ENCODE measurements at places on chromosomes 4 and X. TPM values are rescaled to one million over a fixed set of nuclear protein-coding genes. Genes with fewer than 3 reads are reported as not detected.

The PCYT1B gene
- total RNA-seq = 0.04 TPM

The GNRHR gene
- not detected for total RNA-seq

The SPANXC gene
- not detected for total RNA-seq

The HSFX2 gene
- total RNA-seq = not detected

DNA sequence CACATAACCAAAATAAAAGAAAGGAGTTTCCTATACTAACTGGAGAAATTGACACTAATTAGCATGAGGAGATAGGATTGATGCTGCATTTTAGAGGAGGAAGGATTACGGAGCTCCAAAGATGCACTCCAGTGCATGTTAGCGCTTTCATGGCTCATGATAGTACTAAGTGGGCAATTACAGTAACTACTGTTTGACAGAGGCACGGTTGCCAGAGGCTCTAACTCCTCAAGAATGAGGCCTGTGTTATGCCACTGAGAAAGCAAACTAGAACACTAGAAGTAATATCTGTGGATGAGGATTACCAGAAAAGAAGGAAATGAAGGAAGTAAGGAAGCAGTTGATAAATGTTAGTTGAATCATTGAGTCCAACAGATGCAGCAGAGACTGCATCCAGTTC lies 19.6 kb upstream of the PDGFC start:
- no peak overlapping the region for H3K4me3 ChIP-seq
- H3K36me3 ChIP-seq = no peaks in the 10 kb centered on the region
- H3K27me3 ChIP-seq = no peaks in the 10 kb centered on the region

- no peak overlapping the region for H3K27ac ChIP-seq
- H3K4me3 ChIP-seq = no peak overlapping the region
- no peaks in the 10 kb centered on the region for H3K27me3 ChIP-seq
- DNase-seq = no peak
- no peaks in the 10 kb centered on the region for H3K36me3 ChIP-seq
Observed at GRCh38 chrX:19064175-19064574, 58.1 kb downstream of the ADGRG2 start.

DNA sequence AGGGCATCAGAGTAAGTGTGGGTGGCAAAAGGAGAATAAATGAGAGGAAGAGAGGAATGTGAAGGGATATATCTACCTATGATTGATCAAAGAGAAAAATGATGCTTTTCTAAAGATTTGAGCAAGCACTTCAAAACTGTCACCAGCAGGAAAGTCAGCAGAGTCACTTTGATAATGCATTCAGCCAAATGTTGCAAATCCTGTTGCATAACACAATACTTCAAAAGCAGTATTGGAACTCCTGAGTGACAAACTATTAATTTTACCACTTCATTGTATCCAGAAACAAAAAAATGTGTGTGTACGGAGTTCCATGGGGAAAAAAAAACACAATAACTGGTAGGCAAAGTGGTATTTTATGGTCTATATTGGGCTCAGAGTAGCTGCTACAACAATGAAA lies 160.3 kb downstream of the EMCN start:
- H3K4me1 ChIP-seq = no peaks in the 10 kb centered on the region
- H3K27ac ChIP-seq = no peak overlapping the region
- no peaks in the 10 kb centered on the region for H3K36me3 ChIP-seq
- no peak overlapping the region for H3K4me3 ChIP-seq
- peaks cover 3% of the 10 kb centered on the region for H3K27me3 ChIP-seq

DNA sequence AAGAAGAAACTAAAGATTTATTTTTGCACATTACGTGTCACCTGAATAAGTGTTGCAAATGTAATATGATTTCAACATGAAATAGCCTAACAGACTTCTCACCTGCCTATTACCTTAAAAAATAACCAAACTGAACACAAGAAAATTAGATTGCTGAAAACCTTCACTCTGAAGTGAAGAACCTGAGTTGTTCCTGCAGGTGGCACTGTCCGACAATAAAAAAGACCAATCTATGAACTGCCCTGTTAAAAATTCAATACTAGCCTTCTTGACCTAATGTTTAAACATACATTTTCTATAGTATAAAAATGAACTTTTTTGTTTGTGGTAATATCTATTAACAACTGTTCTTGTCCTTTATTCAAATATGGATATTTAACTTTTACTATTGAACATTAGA lies 69.2 kb upstream of the PNPLA4 start:
- no peaks in the 10 kb centered on the region for H3K27me3 ChIP-seq
- no peak overlapping the region for H3K4me3 ChIP-seq
- peak; percentile 31 for DNase-seq
- no peaks in the 10 kb centered on the region for H3K4me1 ChIP-seq

- no peak overlapping the region for H3K27ac ChIP-seq
- H3K4me1 ChIP-seq = no peaks in the 10 kb centered on the region
- H3K36me3 ChIP-seq = no peaks in the 10 kb centered on the region
- no peak overlapping the region for H3K4me3 ChIP-seq
- DNase-seq = no peak
- no peaks in the 10 kb centered on the region for H3K27me3 ChIP-seq
Observed at GRCh38 chrX:137684591-137684990, 118.7 kb downstream of the ZIC3 start.

The IL21 gene
- total RNA-seq = 0.09 TPM

DNA sequence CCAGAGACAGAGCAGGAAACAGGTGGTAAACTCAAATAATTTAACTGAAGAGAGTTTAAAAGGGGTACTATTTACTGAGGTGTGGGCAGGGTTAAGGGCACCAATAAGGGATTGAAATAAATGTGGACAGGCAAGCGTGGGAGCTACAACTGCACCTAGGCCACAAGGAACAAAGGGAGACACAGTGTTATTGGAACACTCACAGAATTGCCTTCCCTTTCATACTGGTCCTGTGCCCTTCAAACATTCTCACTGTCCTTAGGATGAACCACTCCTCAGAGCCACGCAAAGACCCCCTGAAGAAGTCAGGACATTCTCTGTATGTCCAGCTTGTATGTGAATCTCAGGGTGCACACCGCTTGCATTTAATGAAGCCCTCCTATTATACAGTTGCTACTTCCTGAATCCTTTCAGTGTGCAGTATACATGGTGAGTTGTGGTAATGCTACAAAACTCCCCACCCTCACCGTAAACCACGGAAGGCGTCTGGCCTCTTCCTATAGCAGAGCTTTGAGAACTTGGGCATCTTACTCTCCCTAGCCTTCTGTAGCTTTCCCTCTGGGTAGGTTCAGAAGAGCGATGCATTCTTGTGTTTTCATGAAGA lies 9.6 kb upstream of the MRPL1 start:
- H3K4me1 ChIP-seq = peaks cover 55% of the 10 kb centered on the region
- H3K4me3 ChIP-seq = peak overlapping the region; percentile 64
- no peaks in the 10 kb centered on the region for H3K36me3 ChIP-seq
- peak overlapping the region; percentile 95 for H3K27ac ChIP-seq

The PRRG1 gene
- not detected for total RNA-seq

- H3K4me1 ChIP-seq = peaks cover 54% of the 10 kb centered on the region
- H3K27ac ChIP-seq = peak overlapping the region; percentile 98
- peak; percentile 65 for DNase-seq
- peaks cover 10% of the 10 kb centered on the region for H3K36me3 ChIP-seq
Observed at GRCh38 chrX:56764153-56764974, 35.3 kb downstream of the NBDY start.

The SOWAHB gene
- total RNA-seq = not detected

DNA sequence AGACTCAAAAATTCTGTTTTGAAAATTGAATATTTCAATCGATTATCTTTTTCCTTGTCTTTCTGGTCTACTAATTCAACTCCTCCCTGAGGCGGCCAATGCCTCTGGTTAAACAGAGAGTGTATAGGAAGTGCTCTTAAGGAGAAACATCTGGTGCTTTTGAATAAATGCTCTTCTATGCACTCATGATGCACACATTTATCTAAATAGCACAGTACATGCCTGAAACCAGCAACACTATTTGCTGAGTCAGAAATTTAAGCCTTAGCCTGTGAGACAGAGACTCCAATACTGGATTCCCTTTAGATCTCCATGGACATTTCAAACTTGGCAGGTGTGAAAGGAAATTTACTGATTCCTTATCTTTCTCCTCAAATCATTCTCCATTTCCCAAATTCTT lies 118.6 kb downstream of the SLIT2 start:
- H3K36me3 ChIP-seq = no peaks in the 10 kb centered on the region
- no peak overlapping the region for H3K27ac ChIP-seq
- H3K27me3 ChIP-seq = no peaks in the 10 kb centered on the region
- no peaks in the 10 kb centered on the region for H3K4me1 ChIP-seq
- H3K4me3 ChIP-seq = no peak overlapping the region

The SEPTIN6 gene
- 205 TPM for total RNA-seq

DNA sequence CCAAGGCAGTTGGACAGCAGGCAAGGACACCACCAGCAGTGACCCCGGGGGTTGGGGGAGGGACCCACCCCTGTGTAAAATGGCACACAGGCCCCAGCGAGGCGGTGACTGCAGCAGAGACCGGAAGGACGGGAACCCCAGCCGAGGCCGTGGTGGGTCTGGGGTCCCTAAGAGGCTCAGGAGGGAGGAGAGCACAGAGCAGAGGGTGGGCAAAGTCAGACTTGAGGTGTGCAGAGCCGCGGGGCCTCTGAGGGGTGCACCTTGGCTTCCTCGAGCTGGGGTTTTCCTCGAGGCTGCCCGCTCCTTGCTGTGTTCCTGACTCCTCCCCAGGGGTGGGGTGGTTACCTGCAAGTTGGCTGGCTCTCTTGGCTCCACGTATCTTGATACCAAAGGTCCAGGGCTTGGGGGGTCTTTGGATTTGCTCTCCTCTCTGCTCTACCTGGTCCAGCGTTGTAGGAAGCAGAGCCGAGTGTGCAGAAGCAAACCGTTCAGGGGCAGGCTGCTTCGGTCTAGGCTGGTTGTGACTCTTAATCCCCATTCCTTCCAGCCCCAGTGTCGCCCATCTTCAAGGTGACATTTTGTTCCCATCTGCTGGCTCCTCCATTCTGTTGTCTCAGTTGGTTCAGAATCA lies 37.9 kb upstream of the SORCS2 start:
- no peaks in the 10 kb centered on the region for H3K4me1 ChIP-seq
- no peak overlapping the region for H3K27ac ChIP-seq
- H3K4me3 ChIP-seq = no peak overlapping the region
- DNase-seq = no peak
- peaks cover 7% of the 10 kb centered on the region for H3K27me3 ChIP-seq
- no peaks in the 10 kb centered on the region for H3K36me3 ChIP-seq

The MEPE gene
- total RNA-seq = not detected

The GATA1 gene
- total RNA-seq = not detected

- H3K27ac ChIP-seq = no peak overlapping the region
- H3K4me1 ChIP-seq = peaks cover 2% of the 10 kb centered on the region
- no peaks in the 10 kb centered on the region for H3K27me3 ChIP-seq
- DNase-seq = no peak
- H3K36me3 ChIP-seq = no peaks in the 10 kb centered on the region
- no peak overlapping the region for H3K4me3 ChIP-seq
Observed at GRCh38 chr4:47478804-47479203, 6.3 kb upstream of the ATP10D start.

The SPOCK3 gene
- total RNA-seq = not detected

DNA sequence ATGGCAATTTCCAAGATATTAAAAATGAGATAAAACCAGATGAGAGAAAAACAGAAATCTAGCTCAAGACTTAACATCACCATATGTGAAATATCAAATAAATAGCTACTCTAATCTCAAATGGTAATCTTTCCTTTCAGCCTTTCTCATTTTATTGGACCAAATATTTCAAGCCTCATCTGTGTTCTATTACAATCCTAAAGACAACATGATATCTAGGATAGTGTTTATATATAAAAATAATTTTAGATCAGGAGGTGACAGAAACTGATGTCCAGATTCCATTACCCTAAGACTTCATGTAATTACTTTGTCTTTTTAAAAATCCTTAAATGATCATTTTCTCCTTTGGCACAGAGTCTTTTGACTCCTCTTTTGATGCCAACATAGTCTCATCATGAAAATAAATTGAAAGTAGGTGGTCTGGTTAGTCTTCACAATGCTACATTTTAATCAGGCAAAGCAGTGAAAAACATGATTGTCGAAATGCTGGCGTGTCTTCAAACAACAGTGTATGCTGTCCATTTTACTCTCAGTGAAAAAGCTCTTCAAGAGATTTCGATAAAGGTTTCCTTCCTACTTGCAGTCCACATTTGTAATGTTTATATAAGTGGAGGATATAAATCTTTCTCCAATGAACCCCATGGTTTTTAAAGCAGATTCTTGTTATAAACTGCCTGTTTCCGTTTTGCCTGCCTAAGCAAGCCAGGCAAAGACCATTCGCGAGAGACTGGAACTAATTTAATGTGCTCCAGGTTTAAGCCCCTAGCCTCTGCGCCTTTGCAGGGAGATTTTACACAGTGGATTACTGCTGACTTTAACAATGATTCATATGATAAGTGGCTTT lies 169.8 kb downstream of the SCFD2 start:
- H3K4me1 ChIP-seq = no peaks in the 10 kb centered on the region
- DNase-seq = no peak
- no peaks in the 10 kb centered on the region for H3K27me3 ChIP-seq
- no peak overlapping the region for H3K27ac ChIP-seq
- H3K36me3 ChIP-seq = no peaks in the 10 kb centered on the region

DNA sequence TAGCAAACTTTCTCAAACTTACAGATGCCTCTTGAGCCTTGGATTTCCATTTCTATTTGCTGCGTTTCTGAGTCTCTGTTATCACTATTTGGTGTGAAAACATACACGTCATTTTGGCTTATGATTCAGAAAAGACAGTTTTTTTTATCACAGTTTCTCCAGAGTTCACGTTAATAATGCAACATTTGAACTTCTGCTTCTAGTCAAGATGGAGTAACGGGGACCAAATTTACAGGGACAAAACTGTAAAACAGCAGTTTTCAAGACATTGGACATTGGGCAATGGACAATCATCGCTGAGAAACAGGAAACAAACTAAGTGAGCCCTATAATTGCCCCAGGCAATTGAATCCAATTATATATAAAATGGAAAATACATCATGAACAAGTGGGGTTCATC lies 36.2 kb upstream of the TASL start:
- H3K4me1 ChIP-seq = no peaks in the 10 kb centered on the region
- DNase-seq = no peak
- no peak overlapping the region for H3K27ac ChIP-seq
- H3K36me3 ChIP-seq = no peaks in the 10 kb centered on the region
- no peak overlapping the region for H3K4me3 ChIP-seq
- H3K27me3 ChIP-seq = no peaks in the 10 kb centered on the region

DNA sequence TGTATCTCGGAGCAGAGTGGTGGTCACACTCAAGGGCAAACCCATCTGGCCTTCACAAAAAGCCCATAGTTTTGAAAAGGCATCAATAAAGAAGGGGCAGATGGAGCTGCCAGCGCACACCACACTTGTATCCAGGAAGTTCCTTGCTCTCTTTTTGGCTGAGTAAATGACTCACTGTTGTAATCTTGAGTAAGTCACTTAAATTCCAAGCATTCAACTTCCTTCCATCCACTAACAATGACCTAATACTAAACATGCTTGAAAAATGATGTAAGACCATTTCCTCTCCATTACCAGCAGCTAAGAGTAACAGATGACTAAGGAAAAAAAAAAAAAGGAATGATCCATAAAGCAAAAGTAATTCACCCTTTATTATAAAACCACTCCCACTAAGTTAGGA lies 32.4 kb upstream of the MYOZ2 start:
- no peaks in the 10 kb centered on the region for H3K27me3 ChIP-seq
- H3K36me3 ChIP-seq = no peaks in the 10 kb centered on the region
- peaks cover 9% of the 10 kb centered on the region for H3K4me1 ChIP-seq
- no peak overlapping the region for H3K27ac ChIP-seq
- H3K4me3 ChIP-seq = no peak overlapping the region

The CDX4 gene
- not detected for total RNA-seq

The PCDH19 gene
- not detected for total RNA-seq

The RENBP gene
- 15.8 TPM for total RNA-seq
